ENCODE measurements at places on chromosomes 11 and 22. TPM values are rescaled to one million over a fixed set of nuclear protein-coding genes. Genes with fewer than 3 reads are reported as not detected.
A peak's percentile ranks its signal among the peaks of the same experiment; 100 is the strongest.

BEST1 gene
- total RNA-seq = 3.7 TPM

DNA sequence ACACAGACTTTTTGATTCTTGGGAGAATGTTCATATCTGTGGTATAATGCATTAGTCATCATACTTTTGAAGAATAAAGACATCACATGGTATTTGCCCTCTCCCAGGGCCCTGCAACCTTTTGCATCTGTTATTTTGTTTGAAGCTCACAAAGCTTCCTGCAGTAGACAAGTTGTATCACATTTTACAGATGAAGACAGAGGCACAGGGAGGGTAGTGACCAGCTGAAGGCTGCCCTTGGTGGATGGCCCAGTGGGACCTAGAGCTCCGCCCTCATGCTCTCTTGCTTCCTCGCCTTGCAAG lies 66.4 kb downstream of the UBASH3B start:
- DNase-seq = peak; percentile 73

BTG4 gene
- total RNA-seq = 0.51 TPM

APLNR gene
- not detected for total RNA-seq

- DNase-seq = no peak
Observed at GRCh38 chr22:45948081-45948648, 28.8 kb downstream of the WNT7B start.

DNA sequence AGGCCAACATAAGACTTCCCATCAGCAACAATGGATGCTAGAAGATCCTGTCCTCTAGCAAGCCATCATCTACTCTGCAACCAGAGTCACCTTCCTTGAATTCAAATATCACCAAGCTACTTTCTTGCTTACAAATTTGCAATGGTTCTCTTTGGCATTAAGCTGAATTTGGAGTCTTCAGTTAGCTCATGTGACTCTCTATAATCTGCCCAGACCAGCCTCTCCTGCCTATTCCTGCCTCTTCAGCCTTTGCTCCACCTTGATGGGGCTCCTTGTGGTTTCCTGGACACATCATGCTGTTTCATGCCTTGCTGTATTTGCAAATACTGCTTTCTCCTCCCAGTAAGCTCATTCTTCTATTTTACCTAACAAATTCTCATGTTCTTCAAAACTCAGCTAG lies 82.3 kb downstream of the RASSF10 start:
- peak; percentile 97 for DNase-seq

- DNase-seq = no peak
Observed at GRCh38 chr11:1206391-1207271, 16.2 kb upstream of the MUC5B start.

SLC5A4 gene
- not detected for total RNA-seq

DNA sequence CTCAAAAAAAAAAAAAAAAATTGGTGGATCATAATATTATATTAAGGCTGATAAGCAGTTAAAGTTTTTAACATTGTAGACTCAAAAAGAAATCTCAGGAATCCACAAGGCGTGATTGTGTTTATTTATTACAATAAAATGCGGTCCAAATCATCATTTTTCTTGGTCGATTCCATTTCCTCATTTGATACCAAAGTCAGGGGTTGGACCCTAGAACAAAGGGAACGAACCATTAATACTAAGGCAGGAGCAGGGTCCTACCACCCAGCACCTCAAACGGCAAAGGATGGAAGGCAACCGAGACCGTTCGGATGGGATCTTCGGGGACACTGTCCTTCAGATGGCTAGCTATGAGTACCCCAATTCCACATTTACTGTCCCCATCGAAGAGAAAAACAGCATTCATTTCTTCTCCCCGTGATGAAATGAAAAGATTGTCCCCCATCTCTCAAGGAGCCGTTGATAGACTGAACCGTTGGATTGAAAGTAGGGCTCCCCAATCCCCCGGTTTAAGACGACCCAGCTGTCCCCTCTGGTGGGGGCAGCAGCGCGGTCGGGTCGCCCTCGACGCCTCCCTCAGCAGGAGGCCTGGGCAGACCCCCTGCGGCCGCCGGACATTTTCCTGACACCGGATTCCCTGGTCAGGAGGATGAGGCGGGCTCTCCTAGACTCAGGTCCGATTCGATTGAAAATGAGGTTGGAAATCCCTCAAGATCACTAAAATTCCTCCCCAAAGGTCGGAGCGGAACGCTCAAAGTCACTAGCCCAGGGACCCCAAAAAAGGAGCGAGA lies 607 bp downstream of the DMC1 start:
- DNase-seq = no peak

DNA sequence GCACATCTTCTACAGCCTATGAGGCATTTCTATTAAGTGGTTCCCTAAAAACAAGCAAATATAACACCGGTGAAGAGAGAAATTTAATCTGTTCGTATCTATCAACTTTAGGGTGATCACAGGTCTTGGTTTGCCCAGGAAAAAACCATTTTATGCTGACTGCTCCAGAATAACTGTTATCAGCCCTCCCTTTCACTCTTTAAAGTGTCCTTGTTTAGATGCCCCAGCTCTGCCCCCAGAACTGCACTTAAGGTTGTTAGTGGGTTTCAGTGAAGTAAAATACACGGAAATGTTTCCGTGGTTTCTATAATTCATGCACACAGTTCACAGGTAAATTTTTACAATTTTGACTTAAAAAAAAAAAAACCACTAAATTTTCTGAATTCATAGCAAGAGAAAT lies 70.0 kb downstream of the NARS2 start:
- DNase-seq = no peak

- DNase-seq = peak; percentile 24
Observed at GRCh38 chr11:64305691-64306562, 603 bp downstream of the ESRRA start.

GRCh38 chr11:73163638-73164174 lies 21.6 kb upstream of the FCHSD2 start:
- no peak for DNase-seq

DNA sequence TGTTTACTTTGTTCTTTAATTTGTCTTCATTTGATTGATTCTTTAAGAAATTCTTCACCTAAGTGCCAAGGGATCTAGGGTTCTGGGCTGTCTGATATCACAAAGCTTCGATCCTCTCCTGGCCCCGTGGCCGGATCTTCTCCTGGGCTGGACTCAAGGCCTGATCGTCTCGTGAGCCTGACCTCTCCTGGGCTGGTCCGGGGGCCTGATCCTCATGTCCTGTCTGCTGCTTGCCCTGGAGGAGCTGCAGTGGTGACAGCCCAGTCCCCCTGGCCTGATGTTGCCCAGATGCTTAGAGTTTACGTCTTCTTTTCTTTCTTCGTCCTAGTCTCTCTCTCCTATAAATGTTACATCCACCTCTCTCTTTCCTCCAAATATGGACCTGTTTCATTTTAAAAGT lies 3.3 kb downstream of the NADSYN1 start:
- no peak for DNase-seq

GRCh38 chr11:67466367-67466766 lies 2.7 kb downstream of the TMEM134 start:
- DNase-seq = no peak

- peak; percentile 65 for DNase-seq
Observed at GRCh38 chr11:65429724-65430405, 7.3 kb downstream of the NEAT1 start.

GGTLC2 gene
- not detected for total RNA-seq

DNA sequence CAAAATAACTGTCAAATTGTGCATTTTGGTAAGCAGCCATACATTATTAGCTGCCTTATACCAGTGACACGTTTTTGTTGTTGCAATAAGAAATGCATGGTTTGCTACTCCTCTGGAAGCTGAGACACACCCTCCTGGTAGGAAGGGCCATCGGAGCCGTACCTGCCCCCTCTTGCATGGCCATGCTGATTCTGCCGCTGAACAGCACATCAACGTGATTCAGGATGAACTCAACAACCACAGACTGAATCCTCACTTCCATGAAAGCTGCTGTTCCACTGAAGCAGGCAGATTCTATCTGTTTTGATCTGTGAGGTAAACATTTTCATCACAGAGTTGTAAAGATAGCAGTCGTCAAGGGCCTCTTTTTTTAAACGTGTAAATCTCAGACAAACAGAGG lies 38.6 kb upstream of the TP53AIP1 start:
- DNase-seq = peak; percentile 49

DNA sequence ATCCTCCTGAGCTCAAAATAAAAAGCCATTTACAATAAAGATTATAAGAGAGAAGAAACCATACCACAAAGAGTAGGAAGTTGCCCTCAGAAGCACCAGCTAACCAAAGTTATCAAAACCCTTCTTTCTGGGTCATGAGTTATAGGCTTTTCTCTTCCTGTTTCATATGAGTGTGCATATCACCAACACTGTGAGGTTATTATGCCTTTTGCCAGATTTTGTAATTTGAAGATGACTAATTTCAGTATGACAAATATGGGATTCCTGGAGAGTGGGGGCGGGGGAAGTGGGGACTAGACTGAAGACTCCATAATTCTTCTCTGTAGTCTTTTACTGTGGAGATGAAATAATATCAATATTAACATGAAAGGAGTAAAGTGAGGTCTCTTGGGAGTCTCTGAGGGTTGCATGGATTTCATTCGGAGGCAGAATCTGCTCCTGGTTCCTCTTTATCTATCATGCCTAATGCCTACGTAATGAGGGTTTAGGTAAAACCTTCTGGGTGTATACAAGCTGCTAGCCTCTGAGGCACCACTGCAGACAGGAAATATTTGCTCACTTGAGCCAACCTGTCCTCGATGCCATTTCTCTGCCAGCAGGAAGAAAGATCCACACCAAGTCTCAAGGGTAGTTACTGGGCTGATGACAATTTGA lies 2.1 kb downstream of the LPXN start:
- DNase-seq = peak; percentile 93

- DNase-seq = peak; percentile 27
Observed at GRCh38 chr11:17479284-17480214, 2.9 kb upstream of the ABCC8 start.

DNA sequence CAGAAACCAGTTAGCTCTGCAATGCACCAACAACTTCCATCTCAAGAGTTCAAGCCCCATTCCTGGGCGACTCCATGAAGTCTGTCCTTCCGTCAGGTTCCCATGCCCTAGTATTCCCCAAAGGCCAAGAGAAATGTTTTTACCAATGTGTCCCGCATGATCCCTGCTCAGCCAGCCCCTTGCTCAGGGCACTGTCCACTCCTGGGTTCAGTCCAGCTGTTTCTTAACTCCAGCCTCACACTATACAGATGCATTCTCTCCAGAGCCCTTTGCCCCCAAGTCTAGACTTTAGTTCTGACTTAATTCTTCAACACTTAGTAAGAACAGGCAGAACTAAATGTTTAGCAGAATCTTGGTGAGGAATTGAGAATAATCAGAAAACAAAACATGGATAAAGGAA lies 497.5 kb downstream of the SOX6 start:
- DNase-seq = no peak

DNA sequence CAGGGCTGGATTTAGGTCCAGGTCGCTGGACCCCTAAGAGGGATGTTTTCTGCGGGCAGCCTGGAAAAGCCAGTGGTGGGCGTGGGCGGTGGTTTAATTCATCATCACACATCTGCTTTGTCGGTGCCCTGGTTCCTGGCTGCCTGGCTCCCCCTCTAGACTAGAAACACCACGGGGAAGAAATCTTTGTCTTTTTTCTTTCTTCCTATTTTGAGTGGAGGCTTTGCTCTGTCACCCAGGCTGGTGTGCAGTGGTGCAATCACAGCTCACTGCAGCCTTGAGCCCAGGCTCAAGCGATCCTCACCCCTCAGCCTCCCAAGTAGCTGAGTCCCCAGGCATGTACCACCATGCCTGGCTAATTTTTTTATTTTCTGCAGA lies 86.6 kb upstream of the LINC01488 start:
- no peak for DNase-seq

RAB38 gene
- 192 TPM for total RNA-seq

- no peak for DNase-seq
Observed at GRCh38 chr11:70432580-70432979, 34.3 kb downstream of the CTTN start.

DNA sequence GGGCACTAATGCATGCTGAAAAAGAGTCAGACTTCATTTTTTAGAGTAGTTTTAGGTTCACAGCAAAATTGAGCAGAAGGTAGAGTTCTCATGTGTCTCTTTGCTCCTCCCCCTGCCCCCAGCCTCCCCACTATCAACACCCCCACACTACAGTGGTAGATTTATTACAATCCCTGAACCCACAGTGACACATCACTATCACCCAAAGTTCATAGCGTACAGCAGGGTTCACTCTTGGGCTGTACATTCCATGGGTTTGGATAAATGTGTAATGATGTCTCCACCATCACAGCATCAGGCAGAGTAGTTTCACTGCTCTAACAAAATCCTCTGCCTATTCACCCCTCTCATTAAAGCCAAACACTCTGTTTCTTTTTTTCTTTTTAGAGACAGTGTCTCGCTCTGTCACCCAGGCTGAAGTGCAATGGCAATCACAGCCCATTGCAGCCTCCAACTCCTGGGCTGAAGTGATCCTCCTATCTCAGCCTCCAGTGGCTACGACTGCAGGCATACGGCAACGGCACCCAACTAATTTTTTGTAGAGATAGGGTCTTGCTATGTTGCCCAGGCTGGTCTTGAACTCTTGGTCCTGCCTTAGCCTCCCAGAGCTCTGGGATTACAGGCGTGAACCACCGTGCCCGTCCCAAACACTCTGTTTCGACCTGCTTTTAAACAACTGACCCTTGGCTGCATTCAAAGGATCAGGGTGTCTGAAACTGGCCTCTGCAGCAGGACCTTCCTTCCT lies 4.1 kb downstream of the BEST1 start:
- DNase-seq = no peak

DNA sequence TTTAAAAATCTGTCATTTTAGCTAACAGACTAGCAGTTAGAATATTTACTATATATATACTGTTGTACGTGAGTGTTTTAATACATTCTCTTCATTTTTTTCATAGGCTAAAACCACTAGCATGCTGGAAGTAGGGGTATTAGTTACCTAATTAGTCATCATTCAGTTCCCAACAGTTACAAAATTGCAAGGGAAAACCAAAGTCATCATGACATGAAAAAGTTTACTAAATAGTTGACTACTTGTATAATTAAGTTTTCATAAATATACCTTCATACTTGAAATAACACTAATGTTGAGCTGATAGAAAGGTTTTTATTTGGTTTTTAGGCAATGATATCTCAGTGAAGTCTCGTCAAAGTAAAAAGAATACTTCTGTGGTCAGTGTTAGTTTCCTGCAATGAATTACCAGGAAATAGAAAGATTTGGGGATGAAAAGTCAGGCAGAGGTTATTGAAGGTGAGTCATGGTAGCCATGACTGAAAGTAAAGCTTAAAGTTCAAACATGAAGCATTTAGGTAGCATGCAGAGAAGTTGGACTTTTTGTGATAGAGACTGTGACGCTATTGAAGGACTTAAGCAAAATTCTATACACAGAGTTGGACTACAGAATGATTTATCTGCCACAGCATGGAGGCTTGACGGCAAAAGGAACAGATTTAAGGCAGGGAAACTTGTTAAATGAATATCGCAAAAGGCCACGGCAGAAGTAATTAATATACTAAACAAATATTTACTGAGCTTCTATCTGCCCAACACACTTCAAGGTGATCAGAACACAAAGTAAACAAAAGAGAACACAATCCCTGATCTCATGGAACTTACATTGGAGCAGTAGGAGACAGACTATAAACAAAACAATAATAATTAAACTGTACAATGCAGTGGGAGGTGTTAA lies 828.1 kb upstream of the FAT3 start:
- peak; percentile 86 for DNase-seq

CARD18 gene
- 0.38 TPM for total RNA-seq

GRCh38 chr22:24429411-24430365 lies 2.3 kb downstream of the ADORA2A start:
- no peak for DNase-seq
